ENCODE measurements at places on chromosomes 11 and 22. TPM values are rescaled to one million over a fixed set of nuclear protein-coding genes. Genes with fewer than 3 reads are reported as not detected.

- DNase-seq: no peak
These were observed 25.7 kb downstream of the MPPED2 start for GRCh38 chr11:30560206-30561106.

GRCh38 chr11:19895776-19896175 lies 183.1 kb downstream of the NAV2 start:
- no peak for DNase-seq

DNA sequence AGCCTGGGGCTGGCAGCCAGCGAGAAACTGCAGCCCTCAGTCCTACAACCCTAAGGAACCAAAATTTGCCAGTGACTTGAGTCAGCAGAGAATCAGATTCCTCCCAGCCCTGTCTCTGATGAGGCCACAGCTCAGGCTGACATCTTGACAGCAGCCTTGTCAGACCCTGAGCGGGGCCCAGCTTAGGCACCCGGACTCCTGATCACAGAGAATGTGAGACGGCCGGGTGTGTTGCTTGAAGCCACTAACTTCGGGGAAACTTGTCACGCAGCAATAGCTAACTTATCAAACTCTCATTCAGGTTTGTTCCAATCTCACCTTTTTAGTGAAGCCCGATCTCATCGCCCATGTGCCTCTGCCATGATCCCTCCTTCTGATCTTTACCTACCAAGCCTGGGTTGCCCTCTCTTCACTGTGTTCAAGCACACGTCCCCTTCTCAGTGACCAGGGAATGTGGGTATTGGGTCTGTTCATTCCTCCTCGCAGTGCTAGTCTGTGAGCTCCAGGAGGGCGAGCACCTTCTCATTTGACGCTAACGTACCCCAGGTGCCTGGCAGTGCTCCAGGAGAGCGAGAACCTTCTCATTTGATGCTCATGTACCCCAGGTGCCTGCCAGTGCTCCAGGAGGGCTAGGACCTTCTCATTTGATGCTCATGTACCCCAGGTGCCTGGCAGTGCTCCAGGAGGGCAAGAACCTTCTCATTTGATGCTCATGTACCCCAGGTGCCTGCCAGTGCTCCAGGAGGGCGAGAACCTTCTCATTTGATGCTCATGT lies 280.7 kb downstream of the BRD1 start:
- peak; percentile 57 for DNase-seq

GRCh38 chr22:23182309-23183060 lies 2.2 kb downstream of the BCR start:
- DNase-seq: no peak

DNA sequence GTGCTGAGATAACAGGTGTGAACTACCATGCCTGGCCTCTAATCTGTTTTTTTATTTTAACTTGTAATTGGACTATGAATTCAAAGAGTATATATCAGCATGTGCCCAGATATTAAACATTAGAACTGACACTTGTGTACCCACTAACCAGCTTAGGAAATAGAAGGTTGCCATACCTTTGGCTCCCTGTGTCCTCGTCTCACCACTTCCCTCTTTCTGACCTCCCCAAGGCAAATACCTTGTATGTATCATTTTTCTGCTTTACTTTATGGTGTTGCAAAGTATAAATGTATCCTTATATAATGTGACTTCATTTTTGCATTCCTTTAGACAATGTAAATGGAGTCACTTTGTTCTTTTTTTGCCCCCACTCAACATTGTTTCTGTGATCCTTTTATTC lies 9.1 kb downstream of the PPP6R3 start:
- DNase-seq: no peak

The CYTH4 gene
- 8.0 TPM for total RNA-seq

The ART5 gene
- total RNA-seq: 1.4 TPM

The WNT7B gene
- total RNA-seq: not detected

DNA sequence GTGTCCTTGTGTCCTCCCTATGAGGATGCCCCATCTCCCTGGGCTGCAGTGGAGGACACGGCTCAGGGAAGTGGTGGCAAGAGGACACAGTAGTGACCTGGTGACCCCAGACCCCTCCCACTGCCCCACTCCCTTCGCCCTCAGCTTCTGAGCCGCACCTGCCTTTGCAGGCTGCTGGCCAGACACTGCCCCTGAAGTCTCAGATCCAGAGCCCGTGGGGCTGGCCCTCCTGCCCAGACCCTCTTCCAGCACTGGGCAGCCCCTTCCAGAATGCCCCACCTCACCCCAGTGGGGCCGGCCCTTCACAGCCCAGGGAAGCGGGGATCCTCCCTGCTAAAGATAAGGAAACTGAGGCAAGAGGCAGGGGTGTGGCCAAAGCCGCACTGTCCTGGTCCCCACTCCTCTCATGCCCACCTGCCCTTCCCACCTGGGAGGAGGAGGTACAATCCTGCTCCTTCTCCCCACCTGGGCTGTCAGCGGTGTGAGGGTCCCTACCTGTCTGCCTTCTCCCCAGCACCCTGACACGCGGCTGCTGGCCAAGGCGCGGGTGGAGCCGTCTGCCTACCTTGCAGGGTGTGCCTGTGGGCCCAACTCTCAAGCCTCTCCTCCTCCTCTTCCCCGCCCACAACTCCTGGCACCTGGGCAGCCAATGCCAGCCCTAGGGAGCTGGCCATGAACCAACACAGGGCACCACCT lies 17.3 kb downstream of the TRPM5 start:
- no peak for DNase-seq

DNA sequence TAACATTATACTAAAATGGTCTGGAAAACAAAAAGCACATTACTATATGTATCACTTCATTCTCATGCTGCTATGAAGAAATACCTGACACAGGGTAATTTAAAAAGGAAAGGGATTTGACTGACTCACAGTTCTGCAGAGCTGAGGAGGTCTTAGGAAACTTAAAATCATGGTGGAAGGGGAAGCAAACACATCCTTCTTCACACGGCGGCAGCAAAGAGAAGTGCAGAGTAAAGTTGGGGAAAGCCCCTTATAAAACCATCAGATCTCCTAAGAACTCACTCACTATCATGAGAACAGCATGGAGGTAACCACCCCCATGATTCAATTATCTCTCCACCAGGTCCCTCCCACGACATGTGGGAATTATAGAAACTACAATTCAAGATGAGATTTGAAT lies 60.0 kb downstream of the FAM181B start:
- DNase-seq: no peak

All from cardiac septum (tissue), 1 donor.